Osteoblast (primary cell): ENCODE measurements at places on chromosomes 16 and 17. TPM values are rescaled to one million over a fixed set of nuclear protein-coding genes. Genes with fewer than 3 reads are reported as not detected.

Gene C16orf46
- 0.59 and 2.2 TPM in 2 replicates for total RNA-seq

Gene CCDC144A
- 11.2 and 28.0 TPM in 2 replicates for total RNA-seq

Gene TSPAN10
- 2.9 and 11.5 TPM in 2 replicates for total RNA-seq

Gene ERN2
- total RNA-seq = 0.29 TPM in 1 of 2 replicates, not detected in the other

Gene PLCD3
- total RNA-seq = 31.5 and 47.7 TPM in 2 replicates

- no peak for DNase-seq
Measured at GRCh38 chr17:2482218-2482617, 29.5 kb downstream of the METTL16 start.

GRCh38 chr16:73226675-73227074 is 178.7 kb upstream of the ZFHX3 start:
- no peak for DNase-seq

DNA sequence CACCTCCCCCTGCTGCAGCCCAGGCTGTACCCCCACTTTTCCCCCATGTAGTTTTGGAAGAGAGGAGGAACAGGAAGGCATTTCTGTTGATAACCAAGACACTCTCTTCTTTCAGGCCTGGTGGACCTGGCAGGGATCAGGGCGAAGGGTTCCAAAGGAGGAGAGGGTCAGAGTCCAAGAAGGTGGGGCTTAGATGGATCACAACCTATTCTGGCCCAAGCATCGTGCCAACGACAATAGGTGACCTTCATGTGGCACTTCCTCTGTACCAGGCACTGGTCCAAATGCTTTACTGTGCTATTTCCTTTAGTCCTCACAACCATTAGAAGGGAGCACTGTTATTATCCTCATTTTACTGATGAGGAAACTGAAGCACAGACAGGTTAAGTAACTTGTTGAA is 84.3 kb downstream of the TMEM132E start:
- no peak for DNase-seq

DNA sequence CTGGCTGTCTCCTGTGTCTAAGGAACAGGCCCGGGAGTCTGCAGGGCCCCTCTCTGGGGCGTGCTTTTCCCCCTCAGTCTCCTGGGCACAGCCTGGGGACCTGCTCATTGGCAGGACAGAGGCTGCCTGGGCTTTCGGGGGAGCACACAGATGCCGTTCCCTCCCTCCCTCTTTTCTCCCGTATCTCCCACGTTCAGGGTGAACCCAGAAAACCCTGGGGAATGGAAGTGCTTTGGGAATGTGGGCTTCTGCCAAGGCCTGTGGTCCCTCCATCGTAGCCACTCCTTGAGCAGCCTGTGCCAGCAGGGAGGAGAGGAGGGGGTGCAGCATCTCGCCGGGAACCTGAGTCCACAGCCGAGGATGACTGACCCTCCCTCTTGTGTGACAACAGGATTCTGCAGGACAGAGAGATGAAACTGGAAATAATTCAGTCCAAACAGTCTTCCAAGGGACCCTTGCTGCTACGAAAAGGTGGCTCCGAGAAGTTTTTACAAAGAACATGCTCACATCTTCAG is 52.0 kb downstream of the RNF213 start:
- DNase-seq = no peak

DNA sequence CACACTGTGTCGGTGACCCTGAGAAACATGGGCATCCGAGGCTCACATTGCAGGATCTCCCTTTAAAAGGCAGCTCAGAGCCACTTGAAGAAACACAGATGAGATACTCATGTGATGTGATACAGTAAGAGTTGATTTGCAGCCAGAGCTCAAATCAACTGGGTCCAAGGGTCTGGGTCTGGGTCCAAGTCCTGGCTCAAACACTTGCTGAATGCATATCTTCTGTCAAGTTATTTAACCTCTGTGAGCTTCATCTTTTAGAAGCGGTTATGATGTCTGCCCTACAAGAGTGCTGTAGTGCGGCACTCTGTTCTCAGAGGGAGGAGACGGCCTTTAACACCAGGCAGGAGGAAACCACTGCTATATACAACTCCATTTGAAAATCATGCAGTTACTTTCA is 6.4 kb downstream of the KRT38 start:
- no peak for DNase-seq

DNA sequence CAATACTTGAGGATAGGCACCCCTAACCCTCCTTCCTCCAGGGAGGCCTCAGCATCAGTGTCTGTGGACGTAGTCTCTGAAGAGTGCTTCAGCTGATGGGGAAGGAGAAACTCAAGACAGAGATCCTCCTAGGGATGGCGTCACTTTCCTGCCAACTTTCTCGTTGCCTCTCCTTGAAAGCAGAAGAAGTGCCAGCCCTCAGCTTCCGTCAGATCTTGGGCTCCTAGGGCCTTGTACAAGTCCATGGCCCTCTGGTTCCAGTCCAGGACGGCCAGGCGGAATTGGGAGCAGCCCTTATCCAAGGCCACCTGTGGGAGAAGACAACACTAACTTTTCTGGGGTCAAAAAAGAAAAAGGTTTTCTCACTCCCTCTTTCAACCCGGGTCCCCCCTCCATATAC is 1.3 kb downstream of the SAT2 start:
- no peak for DNase-seq

DNA sequence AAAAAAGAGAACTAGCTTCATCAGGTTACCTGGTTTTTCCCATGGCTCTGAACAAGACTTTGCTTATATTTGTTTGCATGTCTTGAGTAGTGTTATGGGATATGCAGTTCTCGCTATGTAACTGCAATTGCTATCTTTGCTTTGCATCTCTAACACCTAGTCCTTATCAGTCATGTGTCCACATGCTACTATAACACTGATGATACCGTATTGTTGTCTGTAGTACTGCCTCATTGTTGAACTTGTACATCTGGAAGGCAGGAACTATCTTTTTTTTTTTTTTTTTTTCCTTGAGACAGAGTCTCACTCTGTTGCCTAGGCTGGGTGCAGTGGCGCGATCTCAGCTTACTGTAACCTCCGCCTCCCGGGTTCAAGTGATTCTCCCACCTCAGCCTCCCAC is 2.5 kb downstream of the PSME3 start:
- DNase-seq = no peak

GRCh38 chr17:33039874-33040273 is 48.2 kb downstream of the SPACA3 start:
- peak; percentile 83 for DNase-seq

- DNase-seq = no peak
Measured at GRCh38 chr17:4843321-4844000, 10.3 kb downstream of the MINK1 start.
